Activated CD4-positive, alpha-beta T cell treated with anti-CD3 and anti-CD28 coated beads for 1 hour (primary cell): ENCODE measurements at places on chromosomes 1 and 21.

GRCh38 chr1:37890378-37891014 is 31.1 kb upstream of the MTF1 start:
- no peak for DNase-seq

DNA sequence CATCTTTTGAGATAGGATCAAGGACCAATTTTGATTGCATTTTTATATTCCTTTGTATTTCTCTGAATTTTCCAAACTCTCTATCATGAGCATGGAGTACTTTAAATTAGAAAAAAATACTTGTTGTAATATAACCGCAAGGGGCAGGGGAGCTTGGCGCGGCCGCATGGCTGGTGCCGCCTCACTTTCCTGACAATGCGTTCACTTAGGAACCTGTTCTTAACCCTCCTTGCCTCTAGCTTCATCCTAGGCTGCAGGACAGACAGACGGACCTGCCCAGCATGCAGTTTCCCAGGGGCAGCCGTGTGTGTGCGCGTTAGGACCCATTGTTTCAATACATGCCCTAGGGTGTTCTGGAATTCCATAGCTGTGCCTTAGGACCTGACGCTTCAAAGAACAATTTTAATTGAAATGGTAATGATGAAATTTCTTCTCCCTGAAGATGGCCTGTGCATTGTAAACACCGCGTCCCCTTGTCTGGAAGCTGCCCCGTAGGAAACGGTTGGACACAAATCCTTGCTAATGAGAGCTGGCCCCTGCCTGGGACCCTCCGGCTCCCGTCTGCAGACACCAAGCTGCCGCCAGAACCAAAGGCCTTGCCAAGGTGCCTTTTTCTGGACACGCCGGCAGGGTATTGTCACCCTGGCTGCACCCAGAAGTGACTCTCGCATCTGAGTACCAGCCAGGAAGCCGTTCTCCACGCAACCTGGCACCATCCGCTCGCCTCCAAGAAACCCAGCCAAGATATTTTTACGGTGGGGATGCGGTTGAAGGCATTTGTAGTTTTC is 466.4 kb downstream of the NPHP4 start:
- DNase-seq: no peak

GRCh38 chr1:11622398-11622797 is 31.8 kb downstream of the FBXO2 start:
- no peak for DNase-seq

DNA sequence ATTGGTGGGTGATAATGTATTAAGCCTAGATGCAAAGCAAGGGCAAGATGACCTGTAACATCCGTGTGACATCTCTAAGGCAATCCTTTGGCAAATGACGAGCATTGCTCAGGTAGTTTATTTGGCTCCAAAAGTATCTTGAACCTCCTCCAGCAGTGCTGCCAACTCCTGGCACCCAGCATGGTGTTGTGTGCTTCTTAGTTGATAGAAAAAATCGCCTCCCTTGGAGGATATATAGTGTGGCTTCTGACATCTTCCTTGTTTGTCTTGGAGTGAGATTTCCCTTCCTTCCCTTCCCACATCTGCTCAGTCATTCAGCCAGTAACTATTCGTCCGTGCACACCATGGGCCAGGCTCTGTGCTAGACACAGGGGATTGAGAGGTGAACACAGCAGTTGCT is 121.8 kb downstream of the TOMM20 start:
- DNase-seq: no peak

GRCh38 chr1:41517062-41517438 is 32.6 kb upstream of the EDN2 start:
- DNase-seq: no peak

- DNase-seq: no peak
Observed at GRCh38 chr1:229150518-229150917, 120.4 kb upstream of the RAB4A start.

DNA sequence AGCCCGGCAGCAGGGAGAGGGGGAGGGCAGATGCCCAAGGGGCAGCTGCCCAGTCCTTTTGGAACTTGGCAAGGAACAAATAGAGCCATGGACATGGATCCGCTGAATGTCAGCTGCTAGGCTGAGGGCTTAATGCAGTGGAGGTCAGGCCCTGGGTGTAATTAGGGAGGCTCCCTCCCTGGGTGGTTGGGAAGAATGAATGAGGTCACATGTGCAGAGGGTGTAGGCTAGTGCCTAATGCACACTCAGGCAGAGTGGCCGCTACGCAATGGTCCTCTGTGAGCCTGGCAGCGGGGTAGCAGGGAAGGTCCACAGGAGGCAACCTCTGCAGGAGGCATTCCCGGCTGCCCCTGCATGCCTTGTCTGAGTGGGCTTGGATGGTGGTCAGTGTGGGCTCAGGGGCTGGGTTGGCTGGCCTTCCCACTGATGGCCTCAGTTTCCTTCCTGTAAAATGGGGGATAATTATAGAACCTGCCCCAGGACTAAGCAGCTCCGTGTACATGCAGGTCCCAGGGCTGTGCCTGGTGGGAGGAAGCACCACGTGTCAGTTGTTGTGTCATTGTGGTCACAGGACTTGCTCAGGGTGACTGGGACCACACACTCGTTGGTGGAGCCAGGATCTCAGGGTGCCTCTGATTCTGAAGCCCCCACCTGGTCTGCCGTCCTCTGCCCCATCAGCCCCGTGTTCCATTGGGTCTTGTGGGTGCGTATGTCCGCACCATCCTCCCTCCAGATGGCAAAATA is 81.6 kb upstream of the ACTL8 start:
- DNase-seq: no peak

- no peak for DNase-seq
Observed at GRCh38 chr21:21662776-21663175, 664.6 kb downstream of the NCAM2 start.

GRCh38 chr1:93591676-93592550 is 89.7 kb downstream of the BCAR3 start:
- no peak for DNase-seq

DNA sequence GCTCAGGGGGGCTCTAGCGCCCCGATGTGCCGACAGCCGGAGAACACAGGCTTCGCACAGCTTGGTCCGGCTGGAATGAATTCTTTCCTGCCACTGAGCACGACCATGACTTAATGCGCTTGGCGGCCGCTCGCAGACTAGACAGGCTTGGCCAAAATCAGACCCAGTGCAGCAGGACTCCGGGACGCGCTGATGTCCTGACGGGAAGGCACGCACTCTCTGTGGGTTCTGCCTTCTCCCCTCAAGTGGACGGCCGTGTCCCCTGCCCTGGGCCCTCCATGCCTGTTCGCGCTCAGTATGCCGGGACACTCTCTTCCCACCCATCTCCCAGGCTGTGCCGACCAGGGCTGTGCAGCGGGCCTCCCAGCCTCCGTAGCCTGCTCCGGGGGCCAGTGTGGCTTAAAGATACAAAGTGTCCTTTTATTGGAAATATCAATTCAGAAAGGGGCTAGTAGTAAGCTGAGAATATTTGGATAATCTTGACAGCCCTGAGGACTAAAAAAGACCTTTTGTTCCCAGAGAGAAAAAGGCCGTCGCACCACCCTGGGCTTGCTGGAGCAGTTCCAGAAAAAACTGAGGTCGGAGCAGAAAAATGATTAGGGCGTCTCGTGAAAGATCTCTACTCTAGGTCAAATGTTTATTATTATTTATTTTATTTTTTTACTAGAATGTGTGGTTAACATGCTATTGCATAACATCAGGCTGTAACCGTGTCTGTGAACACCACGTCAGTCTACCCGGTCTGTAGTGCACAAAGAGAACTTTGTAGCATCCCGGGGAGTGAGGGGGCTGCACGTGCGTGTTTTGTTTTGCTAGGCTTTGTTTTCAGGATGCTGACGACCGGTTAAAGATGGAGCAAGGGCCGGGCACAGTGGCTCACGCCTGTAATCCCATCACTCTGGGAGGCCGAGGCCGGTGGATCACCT is 88.1 kb upstream of the ARHGEF16 start:
- no peak for DNase-seq

GRCh38 chr1:66334318-66334717 is 199.6 kb upstream of the SGIP1 start:
- no peak for DNase-seq

- no peak for DNase-seq
Observed at GRCh38 chr1:223403184-223403815, 10.1 kb downstream of the CCDC185 start.

GRCh38 chr1:178518894-178519293 is 6.0 kb downstream of the TEX35 start:
- DNase-seq: no peak

- DNase-seq: no peak
Observed at GRCh38 chr1:214830941-214831340, 227.9 kb downstream of the CENPF start.

DNA sequence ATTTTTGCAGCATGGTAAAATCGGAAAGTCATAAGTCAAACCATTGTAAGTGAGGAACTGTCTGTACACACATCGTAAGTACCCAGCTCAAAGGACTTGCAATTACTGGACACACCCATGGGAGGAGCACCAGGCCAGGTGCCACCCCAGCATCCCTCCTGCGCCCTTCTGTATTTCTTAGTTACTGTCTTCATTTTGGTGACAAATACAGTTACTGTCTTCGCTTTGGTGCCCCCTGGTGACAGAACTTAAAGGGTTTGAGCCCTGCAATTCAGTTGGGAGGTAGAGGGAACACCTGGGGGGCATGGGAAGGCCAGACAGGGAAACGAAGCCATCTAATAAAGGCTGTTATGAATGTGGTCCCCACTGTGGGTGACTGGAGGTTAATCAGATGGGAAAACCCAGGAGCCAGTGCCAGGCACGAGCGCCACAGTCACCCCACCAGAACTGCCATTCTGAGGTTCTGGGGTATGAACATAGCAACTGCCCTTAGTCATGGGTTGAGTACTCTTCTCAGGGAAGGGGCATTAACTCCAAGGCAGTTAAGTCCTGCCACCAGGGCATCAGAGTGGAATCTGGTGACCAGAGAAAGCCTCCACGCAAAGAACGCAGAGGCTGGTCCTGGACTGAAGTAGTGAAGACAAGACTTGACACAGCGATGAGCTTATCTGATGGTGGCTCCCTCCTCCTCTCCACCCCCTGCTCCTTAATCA is 612.9 kb downstream of the PTPRU start:
- DNase-seq: no peak
